ENCODE measurements at places on chromosomes 6 and 20.

- no peak for DNase-seq
These were observed 60.6 kb upstream of the ASIP start for GRCh38 chr20:34180460-34181120.

DNA sequence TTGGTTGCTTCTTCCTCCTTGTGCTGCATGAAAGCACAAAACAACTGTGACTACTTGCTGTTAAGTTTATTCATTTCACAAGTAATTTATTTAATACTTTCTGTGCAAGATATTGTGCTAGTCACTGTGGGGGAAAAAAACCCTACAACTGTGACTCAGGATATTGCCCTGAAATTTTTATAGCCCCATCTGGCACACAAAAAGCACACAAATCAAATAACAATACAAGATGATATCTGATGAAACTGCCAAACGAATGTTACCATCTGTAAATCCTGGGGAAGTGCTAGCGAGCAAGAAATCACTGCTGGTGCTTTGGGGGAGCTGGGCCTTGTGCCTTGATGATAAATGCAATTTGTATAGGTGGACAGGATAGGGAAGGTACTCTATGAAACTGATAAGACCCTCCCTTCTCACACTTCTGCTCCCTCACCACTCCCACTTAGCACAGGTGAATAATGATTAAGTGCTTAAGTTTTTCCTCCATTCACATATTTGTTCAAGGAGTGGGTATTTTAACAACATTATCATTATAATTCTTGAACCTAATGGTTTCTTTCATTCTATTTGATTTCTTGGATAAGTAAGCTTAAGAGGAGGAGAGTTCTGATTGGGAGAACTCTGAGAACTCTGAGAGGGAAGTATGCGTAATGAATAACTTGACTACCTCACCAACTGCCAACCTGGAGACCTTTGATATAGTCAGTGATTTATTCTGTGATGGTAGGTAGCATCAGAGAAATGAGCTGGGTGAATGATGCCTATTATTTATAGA lies 115.3 kb downstream of the RTN4IP1 start:
- no peak for DNase-seq

DNA sequence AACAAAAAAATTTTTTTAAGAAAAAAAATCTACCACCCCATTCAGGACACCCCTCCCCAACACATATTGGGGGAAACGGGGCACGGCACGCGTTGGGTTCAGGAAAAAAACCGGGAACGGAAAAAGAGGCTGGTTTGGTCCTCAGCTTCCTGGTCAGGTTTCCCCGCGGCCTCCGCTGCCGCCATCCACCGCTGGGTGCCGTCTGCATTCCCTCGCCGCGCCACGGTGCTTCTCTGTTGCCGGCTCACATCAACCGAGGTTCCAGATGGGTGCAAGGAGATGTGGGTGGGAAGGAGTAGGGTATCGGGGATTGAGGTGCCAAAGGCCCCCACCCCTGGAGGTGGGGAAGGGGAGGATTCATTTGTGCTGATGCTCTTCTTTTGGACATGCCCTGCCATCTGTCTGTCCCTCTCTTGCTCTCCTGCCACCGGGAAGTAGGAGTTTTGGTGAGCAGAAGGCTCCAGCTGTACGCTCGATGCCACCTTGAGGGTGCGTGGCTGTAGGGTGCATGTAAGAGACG lies 5.8 kb downstream of the MCCD1 start:
- no peak for DNase-seq

- DNase-seq = no peak
These were observed 37.9 kb upstream of the SLC23A2 start for GRCh38 chr20:5039255-5039657.

DNA sequence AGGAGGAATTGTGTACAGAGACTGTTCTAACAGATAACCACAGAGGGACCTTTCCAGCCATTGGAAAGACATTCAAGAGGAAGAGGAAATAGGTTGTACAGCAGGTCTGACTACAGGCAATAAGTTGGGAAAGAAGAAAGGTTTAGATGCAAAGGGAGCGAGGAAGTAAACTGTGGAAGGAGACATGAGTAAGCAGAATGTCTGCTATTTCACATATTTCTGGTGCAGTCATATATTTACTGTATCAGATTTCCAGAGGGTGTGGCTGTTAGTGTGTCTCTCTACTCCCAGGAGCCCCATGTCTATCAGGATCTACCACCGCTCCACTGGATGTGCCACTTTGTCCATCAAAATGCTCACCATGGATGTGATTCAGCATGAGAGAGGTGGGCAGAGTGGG lies 25.9 kb downstream of the MRS2 start:
- DNase-seq = no peak

- no peak for DNase-seq
These were observed 59.7 kb downstream of the PKIB start for GRCh38 chr6:122669868-122670267.

GRCh38 chr20:24791953-24792352 lies 157.1 kb upstream of the CST7 start:
- DNase-seq = no peak

GRCh38 chr6:24824142-24824938 lies 25.6 kb upstream of the ARMH2 start:
- DNase-seq = no peak

Data from HFF-Myc (cell line).